ENCODE measurements at places on chromosomes 7 and 10.

DNA sequence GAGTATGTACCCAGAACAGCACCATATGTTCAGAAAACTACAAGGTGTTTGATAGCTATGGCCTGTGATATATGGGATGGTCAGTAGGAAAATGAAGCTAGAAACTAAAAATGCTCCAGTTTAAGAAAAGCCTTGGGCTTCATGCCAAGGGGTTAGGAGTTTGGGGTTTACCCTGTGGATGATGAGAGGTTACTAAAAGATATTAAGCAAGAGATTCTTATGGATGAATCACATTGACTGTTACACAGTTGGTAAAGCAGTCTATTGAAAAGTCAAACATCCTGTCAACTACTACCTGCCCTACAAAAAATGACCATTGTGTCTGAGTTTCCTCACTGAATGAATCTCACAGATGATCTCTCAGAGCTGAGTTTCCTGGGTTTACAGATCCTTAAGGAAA lies 166.2 kb upstream of the INHBA start:
- DNase-seq, result no peak

DNA sequence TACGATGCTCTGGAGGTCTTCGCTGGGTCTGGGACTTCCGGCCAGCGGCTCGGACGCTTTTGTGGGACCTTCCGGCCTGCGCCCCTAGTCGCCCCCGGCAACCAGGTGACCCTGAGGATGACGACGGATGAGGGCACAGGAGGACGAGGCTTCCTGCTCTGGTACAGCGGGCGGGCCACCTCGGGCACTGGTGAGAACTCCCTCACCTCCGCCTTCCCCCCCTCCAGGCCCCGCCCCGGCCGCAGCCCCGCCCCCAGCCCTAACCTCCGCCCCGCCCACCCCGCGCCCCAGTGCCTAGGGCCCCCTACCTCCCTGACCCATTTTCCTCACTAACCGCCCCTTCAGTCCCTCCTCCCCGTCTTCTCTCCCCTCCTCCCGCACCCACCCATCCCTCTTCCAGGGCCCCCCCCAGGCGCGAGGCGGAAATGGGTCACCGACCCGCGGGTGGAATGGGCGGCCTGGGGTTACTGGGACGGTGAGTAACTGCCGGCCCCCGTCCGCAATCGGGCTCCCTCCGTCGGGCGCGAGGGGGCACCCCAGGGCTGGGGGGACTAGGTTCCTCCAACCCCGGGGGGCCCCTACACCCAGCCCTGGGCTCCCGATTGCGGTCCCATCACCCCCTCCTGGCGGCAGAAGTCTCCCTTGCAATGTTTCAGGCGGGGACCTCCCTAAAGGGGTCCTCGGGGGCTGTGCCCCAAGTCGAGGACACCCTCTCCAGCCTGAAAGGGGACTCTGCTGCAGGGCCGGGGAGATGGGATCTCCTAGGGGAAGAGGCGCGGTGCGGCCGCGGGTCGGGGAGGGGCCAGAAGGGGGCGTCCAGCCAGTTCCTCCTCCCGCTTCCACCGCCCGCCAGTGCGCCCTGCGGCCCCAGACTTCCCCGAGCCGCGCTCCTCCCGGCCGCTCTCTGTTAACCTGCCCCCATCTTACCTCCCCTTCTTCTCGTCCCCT lies 2.1 kb downstream of the PCOLCE start:
- DNase-seq, result peak; percentile 68

- no peak for DNase-seq
Observed at GRCh38 chr7:92615861-92616260, 25.7 kb upstream of the FAM133B start.

GRCh38 chr10:132806110-132806509 lies 20.2 kb upstream of the NKX6-2 start:
- DNase-seq, result no peak

GRCh38 chr7:2608921-2609411 lies 22.8 kb upstream of the TTYH3 start:
- DNase-seq, result no peak

DNA sequence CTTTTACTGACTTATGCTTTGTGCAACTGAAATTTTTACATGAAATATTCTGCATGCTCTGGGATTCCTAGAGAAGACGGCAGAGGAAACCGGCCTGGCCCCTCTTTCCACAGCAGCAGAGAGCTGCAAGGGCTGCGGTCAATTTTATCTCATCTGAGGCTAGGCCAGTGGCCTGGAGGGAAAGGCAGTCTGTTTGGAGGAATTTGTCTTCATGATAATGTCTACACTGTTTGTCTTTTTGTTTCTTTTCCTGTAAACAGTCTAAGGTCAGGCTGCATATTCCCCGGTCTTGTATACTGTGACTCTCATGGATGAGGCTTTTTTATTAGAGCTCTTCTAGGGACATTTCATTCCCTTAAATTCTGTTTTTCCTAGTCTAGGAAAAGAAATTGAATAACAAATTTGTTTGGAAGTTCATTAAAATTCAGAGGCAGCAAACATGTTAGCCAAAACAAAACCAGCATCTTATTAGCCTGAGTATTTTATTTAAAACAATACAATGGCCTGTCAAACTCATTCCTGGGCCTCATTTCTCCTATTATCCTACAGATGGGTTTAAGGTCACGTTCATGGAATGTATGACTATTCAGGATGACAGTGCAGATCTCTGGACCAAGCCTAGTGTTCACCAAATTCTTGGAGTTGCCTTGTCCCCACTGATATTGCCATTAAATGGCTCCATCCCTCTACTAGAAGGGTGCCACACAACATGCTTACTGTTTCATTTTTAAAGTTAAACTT lies 26.4 kb downstream of the LAMB4 start:
- no peak for DNase-seq
